ENCODE measurements at places on chromosomes 12 and 14.

DNA sequence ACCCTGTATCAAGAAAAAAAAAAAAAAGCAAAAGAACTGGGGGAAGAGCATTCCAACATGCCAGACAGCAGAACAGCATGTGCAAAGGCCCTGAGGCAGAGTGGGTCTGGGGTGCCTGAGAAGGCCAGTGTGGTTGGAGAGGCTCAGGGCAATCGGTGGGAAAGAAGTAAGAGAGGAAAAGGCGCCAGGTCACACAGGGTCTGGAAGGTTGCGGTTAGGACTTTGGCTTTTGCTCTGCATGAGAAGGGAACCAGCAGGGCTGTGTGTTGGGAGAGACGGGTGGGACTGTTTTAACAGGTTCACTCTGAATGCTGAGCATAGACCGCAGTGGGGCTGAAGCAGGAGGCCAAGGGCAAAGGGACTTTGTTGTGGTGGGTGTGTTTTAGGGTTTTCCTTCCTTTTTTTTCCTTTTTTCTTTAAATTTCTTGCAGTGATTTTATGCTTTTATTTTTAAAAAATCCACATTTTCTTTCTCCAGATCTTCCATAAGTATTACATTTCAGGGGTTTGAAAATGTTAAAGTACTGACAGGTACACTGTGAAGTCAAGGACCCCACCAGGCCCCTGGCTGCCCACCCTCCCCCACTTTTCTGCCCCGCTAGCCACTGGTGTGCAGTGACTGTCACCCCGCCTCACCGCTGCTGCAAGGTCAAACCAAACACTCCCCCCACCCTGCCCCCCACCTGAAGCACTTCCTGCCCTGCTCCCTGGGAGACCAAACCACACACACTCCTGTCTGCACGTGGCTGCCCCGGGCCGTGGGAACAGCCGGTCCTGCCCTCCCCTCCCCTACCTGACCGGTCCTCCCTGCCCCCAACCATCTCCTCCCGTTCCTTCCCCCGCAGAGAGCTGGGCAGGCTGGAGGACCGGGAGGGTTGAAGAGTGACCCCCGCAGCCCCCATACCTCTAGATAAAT lies 30.0 kb downstream of the DTX1 start:
- no peak for DNase-seq

GRCh38 chr14:68823434-68824206 lies 30.8 kb upstream of the ZFP36L1 start:
- DNase-seq, result no peak

- DNase-seq, result no peak
Observed at GRCh38 chr14:76929927-76930326, 98.6 kb downstream of the IRF2BPL start.

GRCh38 chr14:93645200-93645599 lies 143.1 kb downstream of the PRIMA1 start:
- no peak for DNase-seq

- DNase-seq, result peak; percentile 79
Observed at GRCh38 chr12:8038659-8039114, 6.2 kb downstream of the FOXJ2 start.

- no peak for DNase-seq
Observed at GRCh38 chr12:1078002-1078401, 87.0 kb downstream of the ERC1 start.

DNA sequence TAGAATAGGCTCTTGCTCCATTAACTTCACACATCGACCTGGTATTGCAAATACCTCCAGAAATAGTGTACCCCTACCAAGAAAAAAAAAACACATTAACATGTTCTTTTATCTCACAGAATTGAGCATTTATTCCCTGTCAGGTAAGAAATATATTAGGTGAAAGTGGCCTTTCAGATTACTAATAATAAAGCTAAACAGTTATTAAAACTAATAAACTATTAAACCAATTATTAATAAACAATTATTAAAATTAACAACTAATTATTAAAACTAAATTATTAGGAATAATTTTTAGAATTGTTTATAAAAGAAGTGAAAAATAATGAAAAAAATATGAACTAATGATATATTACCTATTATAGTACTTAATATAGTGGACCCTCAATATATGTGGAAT lies 7.2 kb upstream of the AK7 start:
- no peak for DNase-seq

- DNase-seq, result no peak
Observed at GRCh38 chr14:82029038-82029437, 495.4 kb upstream of the SEL1L start.

- no peak for DNase-seq
Observed at GRCh38 chr12:67701121-67701520, 52.6 kb downstream of the DYRK2 start.

DNA sequence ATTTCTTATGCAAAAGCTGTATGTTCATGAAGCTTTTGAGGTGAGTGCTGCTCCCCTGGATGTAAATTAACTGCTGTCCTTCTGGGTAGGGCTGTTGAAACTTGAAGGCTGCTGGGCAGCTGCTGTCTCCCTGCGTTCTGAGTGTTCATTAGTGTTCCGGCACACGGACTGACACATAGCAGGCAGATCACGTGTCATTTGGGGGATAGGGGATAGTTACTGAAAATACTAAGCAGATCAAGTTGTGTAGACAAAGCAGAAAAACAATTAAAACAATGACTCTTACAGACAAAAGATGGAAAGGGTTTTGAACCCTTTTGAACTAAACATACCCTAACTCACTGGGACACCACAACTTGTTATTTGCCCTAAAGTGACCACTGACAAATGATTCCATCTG lies 82.5 kb downstream of the PRICKLE1 start:
- no peak for DNase-seq

GRCh38 chr14:39641224-39641623 lies 209.0 kb upstream of the FBXO33 start:
- DNase-seq, result no peak

GRCh38 chr12:3980504-3981272 lies 107.5 kb upstream of the PARP11 start:
- no peak for DNase-seq

DNA sequence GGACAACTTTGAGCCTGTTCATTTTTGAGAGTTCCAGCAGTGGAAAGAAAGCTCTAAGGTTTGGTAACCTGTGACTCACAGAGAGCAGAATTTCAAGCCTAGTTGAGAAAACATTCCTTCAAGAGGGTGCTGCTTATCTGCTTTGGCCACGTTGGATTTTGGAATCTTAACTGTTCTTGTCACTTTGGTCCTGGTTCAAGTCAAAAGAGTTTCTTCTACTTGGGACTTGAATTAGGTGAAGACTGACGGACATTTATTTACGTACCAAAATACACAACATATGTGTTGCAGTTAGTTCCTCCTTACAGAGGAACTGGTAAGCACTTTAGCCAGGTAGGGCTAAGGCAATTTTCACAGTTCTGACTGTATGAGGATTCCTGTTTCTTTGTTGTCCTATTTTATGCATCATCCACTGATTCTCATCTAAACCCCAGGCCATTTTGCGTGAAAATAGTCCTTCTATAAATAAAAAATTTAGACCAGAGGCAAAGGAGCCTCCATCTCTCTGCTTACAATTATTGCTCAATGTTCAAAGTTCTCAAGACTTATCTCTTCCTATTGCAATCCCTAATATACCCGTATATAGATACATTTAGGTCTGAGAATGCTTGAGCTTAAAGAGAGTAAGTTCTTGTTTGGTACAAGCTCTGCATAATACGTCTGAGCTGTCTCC lies 580.9 kb downstream of the DIO2 start:
- DNase-seq, result no peak

DNA sequence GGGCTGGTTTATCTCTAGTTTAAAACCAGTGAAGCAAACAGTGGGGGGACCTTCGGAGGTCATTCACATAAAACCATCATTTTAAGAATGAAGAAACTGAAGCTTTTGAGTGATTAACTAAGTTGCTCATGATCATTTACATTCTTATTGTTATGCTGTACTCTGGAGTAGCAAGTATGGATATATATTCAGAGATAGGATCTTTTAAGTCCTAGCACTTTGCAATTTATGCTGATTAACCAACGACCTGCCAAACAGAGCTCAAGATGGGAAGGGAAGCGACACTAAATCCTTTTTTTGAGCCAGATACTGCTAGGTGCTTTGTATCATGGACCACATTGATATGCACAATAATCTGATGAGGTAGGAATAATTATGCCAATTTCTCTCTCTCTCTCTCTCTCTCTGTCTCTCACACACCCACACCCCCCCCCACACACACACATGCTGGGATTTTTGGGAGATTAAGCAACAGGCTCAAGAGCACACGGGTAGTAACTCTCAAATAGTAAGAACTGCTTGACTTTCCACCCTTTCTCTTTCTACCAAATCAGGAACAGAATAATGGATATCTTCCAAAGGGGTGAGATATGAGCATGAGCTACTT lies 303.4 kb downstream of the APAF1 start:
- no peak for DNase-seq

- no peak for DNase-seq
Observed at GRCh38 chr12:48182631-48183030, 813 bp upstream of the CCDC184 start.

- no peak for DNase-seq
Observed at GRCh38 chr14:38225946-38226345, 18.2 kb downstream of the SSTR1 start.

DNA sequence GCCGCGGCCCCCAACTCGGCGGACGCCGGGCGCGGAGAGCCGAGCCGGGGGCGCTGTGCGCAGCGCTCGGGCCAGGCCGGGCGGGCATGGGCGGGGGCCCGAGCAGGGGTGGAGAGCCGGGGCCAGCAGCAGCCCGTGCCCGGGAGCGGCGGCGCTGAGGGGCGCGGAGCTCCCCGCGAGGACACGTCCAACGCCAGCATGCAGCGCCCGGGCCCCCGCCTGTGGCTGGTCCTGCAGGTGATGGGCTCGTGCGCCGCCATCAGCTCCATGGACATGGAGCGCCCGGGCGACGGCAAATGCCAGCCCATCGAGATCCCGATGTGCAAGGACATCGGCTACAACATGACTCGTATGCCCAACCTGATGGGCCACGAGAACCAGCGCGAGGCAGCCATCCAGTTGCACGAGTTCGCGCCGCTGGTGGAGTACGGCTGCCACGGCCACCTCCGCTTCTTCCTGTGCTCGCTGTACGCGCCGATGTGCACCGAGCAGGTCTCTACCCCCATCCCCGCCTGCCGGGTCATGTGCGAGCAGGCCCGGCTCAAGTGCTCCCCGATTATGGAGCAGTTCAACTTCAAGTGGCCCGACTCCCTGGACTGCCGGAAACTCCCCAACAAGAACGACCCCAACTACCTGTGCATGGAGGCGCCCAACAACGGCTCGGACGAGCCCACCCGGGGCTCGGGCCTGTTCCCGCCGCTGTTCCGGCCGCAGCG lies 639 bp downstream of the FZD10 start:
- no peak for DNase-seq

DNA sequence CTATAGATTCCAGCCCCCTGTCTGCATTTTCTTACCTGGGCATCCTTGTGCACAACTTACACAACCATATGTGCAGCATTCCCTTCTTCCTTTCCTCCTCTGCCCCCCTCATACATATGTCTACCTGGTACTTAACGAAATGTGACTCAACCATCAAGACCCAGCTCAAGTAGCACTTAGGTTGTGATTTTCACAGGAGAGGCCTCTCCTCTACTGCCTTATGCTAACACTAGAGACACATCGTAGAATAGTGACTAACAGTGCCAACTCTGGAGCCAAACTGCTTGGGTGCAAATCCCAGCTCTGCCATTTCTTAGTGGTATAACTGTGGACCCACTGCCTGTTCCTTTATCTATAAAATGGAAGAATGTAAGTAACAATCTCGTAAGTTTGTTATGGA lies 24.1 kb upstream of the PLEKHA5 start:
- no peak for DNase-seq

DNA sequence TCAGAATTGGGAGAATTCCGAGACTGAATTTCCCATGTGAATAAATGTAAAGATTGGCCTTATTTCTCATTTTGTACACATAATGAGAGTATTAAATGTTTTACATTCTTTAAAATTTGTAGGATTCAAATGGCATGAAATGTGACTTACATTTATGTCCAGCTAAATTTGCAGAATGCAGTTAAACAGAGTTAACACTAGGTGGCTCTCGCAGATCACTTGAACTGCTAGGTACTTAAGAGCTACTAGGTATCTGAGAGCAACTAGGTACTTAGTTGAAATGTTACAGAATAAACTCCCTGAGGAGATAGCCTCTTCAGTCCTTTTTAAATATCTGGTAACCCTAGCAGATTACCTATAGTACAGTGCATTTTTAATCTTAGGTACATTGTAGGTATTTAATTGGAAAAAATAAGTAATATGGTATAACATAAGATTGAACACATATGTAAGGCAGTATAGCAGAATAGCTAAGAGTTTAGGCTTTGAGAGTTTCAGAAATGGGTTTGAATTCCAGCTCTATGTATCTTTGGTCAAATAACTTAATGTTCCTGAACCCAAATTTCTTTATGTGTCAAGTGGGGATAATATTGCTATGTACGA lies 73.8 kb downstream of the KIAA0586 start:
- peak; percentile 68 for DNase-seq

Measured in NCI-H2081 (cell line).